ENCODE measurements at places on chromosomes 7 and 10.

- DNase-seq, result no peak
Measured at GRCh38 chr7:80783678-80784327, 135.0 kb downstream of the SEMA3C start.

- DNase-seq, result no peak
Measured at GRCh38 chr7:121544726-121545125, 148.6 kb upstream of the FAM3C start.

GRCh38 chr7:6613706-6614105 is 1.7 kb upstream of the ZNF853 start:
- DNase-seq, result no peak

DNA sequence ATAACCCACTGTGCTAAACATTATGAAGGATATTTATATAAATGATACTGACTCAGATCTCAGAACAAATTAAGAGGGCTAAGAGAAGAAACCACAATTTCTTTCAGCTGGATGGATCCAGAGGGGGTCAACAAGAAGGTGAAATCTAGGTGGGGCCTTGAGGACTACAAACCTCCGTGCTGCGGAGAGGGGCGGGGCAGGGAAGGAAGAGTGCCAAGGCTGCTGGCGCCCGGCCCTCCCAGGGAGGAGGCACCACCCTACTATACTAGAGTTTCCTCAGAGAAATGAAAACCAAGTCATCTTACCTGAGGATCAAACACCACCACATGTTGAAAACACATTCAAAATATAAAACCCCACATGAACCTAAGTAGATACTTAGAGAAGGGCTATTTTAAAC is 29.3 kb upstream of the CRYGN start:
- no peak for DNase-seq

- no peak for DNase-seq
Measured at GRCh38 chr10:2913474-2913873, 153.9 kb upstream of the PFKP start.

- no peak for DNase-seq
Measured at GRCh38 chr7:158407581-158408317, 179.9 kb downstream of the PTPRN2 start.

GRCh38 chr7:4798706-4799235 is 23.3 kb downstream of the AP5Z1 start:
- no peak for DNase-seq

DNA sequence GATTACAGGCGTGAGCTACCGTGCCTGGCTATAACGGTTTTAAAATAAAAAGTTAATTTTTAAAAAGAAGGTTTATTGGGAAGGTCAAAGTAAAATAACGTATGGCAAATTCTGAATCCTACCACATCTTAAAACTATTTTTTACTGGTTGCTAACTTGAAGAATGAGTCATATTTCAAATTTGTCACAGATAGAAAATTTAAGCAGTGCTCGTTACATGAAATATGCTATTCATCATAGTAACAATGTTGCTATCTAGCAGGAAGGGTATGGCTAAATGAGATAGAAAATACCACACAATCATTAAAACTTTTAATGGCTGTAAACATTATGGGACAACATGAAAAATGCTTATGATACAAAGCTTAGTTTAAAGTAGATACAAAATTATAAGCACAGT is 500.5 kb downstream of the PHTF2 start:
- DNase-seq, result no peak

DNA sequence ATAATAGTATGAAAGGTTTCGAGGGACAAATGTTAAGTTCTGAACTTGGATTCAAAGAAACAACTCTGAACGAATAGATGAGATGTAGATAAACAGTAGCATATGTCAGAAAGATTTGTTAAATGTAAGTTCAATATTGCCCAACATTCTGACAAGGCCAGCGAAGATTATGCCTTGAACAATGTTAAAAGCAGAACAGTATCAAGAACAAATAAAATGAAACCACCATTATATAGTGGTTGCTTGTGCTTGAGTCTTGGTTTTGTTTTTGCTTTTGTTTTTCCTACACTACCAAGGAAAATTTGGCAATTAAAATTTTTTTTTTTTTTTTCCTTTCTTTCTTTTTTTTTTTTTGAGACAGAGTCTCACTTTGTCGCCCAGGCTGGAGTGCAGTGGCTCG is 66.4 kb downstream of the PLXDC2 start:
- DNase-seq, result no peak

GRCh38 chr10:58608826-58609531 is 96.3 kb downstream of the BICC1 start:
- DNase-seq, result no peak

DNA sequence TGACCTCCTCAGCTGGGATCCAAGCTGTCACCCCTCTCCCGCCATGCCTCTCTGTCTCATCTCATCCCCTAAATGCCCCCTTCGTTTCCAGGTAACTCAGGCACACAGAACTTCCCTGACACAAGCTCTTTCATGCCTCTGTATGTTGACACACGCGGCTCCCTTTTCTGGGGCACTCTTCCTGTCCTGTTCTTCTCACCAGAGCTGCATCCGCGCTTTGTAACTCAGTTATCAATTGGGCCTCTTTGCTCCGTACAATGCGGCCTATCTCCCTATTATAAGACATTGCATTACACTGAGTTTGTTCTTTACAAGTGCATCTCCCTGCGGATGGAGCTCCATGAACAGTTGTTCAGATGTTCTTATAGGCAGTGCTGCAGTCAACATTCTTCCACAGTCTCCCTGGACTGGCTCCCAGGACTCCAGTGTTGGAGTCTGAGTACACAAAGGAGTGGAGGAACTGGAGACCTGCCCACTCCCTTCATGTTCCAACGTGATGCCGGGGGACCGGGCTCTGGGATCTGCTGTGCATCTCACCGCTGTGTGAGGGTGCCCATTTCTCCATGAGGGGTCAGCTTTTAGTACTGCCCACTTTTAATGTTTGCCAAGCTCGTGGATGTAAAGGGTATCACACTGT is 56.9 kb upstream of the TNS3 start:
- DNase-seq, result no peak

- DNase-seq, result no peak
Measured at GRCh38 chr7:1865571-1866255, 195.6 kb downstream of the ELFN1 start.

- no peak for DNase-seq
Measured at GRCh38 chr10:72310241-72310633, 36.5 kb downstream of the DDIT4 start.

- DNase-seq, result no peak
Measured at GRCh38 chr7:36308031-36308430, 81.6 kb upstream of the ANLN start.

DNA sequence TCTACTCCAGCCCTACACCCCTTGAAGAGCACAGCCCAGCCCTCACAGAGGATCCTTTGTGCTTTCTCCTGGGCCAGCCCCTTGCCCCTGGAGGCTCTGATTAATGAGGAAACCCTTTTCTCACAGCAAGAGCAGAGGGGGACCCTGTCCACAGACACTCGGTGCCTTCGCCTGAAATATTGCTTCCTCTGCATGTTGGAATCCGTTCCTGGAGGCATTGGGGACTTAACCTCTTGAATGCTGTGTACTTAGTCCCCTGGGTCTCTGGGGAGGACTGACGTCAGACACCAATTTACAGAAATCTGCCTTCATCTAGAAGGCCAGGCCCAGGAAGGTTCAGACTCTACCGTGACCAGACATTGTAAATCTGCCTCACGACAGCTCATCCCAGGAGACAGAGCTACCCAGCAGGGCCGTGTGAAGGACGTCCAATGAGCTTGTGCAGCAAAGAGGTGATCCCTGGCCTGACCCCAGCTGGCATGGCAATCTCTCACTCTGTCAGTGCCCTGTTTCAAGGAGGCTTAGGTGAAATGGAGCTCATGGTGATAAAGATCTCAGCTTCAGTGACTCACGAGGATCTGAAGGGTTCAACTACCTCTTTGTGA is 8.1 kb upstream of the TMEM72 start:
- no peak for DNase-seq

DNA sequence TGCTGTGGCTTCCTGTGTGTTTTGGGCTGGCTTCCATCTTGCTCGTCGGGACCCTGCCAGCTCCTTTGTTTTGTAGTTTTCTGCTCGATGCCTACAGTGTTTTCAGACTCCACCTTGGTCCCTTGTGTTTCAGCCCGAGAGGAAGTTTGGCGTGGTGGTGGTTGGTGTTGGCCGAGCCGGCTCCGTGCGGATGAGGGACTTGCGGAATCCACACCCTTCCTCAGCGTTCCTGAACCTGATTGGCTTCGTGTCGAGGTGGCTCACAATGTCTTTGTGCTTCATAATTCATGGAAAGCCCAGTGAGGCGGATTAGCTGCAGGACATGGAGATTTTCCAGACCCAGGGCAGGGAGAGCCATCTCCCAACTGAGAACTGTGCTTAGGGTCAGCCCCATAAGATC is 29.3 kb downstream of the BLVRA start:
- no peak for DNase-seq

Data from hippocampal formation (tissue), 2 donors.